K562 (cell line): ENCODE measurements at places on chromosomes 12 and 14.

DNA sequence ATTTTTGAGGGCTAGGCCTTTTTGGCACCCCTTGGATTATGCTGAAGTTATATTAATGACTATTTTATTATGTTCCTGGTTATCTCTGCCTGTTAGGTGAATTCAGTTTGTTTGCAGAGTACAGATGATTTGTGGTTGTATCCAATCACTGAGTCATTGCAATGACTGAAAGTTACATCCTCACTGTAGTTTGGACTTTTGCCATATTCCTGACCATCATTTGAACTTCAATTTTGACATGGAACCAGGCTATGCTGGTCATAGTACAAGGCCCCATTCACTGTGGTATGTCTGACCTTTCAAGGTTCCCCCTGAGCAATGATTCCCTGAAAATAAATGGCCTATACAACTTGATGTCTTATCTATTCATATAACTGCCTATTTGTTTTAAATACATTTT is 621.0 kb downstream of the CCER1 start:
- DNase-seq, result no peak

DNA sequence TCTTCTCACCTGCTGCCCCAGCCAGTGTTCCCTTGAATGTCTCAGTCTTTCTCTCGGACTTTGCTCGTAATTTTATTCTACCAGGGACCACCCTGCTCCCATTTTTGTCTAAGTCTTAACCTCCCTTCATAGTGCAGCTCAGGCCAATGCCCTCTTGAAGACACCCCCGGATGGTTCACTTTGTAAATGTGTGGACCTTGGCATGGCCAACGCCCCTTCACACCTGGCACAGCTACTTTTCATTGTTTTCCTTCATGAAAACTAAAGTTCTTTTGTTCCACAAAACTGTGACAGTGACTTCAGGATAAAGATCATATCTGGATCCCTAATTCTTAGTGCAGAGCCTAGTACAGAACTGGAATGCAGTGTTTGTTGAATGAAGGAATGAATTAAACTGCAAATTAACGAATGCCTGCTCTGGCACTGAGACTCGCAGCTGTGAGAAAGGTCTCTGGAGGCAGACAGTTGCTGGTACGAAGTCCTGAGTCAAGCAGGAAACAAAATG is 3.5 kb upstream of the RNASE4 start:
- DNase-seq, result no peak

GRCh38 chr14:79734151-79734550 is 477.2 kb downstream of the DIO2 start:
- no peak for DNase-seq

DNA sequence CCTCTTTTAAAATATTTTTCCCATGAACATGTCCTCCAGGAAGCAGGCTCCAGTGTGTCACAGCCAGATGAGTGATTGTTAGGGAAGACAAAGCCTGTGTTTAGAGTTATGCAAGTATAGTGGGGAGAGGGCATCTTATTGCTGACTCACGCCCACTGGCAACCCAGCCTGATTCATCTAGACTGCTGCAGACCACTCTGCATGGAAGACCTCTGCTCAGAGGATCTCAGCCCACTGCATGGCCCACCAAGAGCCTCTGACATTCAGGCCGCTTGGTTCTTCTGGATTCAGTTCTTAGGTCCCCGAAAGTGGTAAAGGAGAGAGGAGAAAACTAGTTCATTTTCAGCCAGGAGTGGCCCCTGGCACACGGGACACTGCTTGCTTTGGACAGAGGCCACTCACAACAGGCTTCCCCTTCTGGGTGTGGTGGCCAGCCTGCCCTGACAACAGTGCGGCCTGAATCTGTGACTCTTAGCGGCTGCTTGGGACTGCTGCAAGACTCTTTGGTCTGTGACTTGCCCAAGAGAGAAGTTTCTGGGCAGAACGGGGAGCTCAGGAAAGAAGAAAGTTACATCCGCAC is 266.3 kb downstream of the ZFP36L1 start:
- no peak for DNase-seq

DNA sequence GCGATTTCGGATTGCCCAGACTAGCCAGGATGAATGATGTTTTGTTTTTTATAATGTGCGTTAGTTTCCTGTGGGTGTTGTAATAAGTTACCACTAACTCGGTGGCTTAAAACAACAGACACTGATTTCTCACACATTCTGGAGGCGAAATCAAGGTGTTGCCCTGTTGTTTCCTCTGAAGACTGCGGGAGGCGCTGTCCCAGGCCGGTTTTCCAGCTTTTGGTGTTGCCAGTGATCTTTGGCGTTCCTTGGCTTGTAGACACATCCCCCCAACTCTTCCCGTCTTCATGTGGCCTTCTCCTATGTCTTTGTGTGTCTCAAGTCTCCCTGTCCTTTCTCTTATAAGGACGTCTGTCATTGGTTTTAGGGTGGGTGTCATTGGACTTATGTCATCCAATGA is 267.7 kb downstream of the AACS start:
- DNase-seq, result no peak

- DNase-seq, result no peak
Observed at GRCh38 chr14:77063571-77064171, 34.4 kb upstream of the CIPC start.

- no peak for DNase-seq
Observed at GRCh38 chr12:97778111-97778510, 315.5 kb downstream of the RMST start.

DNA sequence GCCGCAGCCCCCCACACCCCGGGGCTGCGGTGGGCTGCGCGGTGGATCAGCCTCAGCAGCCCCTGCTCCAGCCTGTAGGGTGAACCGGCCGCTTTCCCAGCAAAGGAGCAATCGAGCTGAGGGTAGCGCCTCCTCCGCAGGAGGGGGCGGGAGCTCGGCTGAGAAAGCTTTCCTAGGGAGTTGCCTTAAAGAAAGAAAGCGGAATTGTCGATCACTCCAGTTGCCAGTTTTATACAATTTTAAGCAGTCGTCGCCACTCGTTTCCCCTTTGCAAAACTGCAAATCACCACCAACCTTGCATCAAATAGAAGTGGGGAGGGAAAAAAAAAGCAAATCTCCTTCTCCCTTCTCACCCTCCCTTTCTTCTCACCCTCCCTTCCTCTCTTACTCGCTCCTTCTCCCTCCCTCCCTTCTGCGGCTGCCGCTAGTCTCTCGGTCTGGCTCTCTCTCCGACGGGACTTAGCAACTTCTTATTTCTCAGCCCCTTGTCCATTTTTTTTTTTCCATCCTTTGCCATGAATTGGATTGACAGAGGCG is at the start of gene PDE3A:
Gene PDE3A (plus strand): TSS at position 424 of the 537 bp plus-strand sequence. CDS start 748 bp downstream, outside the sequence.
- DNase-seq, result no peak

DNA sequence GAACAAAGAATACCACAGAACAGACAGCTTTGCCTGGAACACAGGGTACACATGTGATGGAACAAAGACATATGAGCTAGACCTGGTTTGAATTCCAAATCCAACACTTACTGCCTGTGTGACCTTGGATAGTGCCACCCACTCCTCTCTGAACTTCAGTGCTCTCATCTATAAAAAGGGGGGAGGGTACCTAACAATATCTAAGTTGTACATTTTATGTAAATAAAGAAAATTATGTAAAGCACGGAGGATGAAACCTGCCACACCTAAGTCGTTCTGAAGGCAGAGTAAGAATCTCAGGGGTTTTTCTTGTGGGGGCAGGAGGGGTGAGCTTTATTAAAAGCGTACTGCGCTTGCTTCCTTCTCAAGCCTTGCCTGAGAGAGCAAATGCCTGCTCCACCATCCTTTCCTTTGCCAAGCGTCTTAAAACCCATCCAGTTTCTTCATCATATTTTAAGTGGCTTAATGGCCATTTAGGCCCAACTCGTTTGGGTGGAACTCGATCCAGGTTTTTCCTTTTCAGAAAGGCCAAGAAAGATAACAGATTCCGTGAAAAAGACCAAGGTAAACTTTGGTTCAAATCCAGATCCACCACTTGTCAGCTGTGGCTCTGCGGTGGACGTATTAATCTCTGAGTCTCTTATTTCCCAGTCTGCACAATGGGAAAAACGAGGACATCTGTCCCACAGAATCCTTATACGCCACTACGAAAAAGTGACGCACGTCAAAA is 946 bp downstream of the DDX24 start:
- no peak for DNase-seq

DNA sequence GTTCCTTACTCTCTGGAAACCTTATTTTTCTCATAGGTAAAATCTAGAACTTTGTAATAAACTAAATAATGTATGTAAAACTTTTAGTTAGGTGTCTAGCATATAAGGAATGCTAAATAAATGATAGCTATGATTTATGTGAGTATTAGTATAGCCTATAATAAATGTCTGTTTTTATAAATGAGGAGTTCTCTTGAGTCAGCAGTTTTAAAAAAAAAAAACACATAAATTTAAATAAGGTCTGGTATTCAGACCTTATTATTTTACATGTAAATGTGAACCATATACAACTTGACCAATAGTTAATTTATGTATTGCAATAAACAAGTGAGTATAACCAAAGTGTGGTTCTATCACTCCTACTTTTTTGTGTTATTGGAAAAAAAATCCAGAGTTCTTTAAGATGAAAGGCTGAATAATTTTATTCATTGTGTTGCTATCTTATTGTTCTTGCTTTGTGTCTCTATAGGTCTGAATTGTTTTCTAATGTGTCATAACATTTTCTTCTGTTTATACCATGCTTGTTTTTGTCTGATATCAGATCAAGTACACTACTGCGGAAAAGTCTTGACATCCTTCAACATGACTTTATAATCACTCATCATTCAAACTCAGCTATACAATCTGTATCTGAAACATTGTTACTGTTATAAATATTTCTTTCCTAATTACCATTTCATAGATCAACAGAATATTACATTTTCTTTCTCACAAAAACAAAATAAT is 115.7 kb downstream of the RASSF9 start:
- DNase-seq, result no peak

GRCh38 chr14:92897922-92898565 is 24.9 kb upstream of the CHGA start:
- no peak for DNase-seq

DNA sequence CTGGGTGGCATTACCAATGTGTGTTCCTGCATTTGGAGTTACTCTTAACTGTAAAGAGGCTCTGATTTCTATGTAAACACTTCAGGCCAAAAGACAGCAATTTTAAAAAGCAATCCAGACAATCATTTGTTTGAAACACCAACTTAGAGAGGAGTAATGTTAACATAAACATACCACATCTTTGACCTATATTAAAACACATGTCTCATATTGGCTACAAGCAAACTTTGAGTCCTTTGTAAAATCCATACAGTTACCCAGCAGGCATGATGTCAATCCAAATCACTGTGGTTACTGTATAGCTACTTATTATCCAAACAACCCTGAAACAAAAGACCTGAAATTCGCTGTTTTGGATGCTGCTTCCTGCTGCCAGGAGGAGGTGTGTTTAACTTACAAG is 7.5 kb upstream of the G2E3 start:
- no peak for DNase-seq

DNA sequence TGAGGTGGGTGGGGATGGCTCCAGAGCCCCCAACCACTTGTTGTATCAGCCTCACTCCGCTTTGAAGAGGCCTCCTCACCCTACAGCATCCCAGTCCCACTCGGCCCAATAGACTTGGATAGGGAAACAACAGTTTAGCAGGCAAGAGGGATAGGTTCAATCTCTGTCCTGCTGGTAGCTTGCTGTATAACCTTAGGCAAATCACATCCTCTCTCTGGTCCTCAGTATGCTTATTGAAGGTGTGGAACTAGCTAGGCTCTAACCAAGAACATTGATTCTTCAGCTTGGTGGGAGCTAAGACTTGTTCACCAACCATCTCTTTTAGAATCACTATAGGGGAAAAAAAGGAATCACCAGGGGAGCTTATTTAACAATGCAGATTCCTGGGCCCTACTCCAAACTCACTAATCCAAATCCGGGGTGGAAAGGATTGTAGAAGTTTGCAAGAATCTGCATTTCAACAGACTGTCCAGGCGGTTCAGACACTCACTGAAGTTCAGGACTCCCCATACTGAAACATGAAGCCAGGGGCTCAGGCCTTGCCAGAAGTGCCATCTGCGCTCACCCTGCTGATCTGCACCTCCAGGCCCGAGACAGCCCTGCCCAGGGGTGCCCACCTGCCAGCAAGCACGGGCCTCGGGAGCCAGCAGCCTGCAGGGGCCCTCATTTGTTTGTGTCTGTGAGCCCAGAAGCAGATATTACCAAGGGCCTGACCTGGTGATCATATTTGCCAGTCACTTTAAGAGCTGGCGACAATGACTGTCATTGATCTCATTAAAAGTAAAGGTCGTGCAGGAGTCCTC is 113.0 kb downstream of the ADCK1 start:
- DNase-seq, result no peak

- DNase-seq, result peak; percentile 72
Observed at GRCh38 chr12:109393437-109394345, 46.0 kb downstream of the MYO1H start.

DNA sequence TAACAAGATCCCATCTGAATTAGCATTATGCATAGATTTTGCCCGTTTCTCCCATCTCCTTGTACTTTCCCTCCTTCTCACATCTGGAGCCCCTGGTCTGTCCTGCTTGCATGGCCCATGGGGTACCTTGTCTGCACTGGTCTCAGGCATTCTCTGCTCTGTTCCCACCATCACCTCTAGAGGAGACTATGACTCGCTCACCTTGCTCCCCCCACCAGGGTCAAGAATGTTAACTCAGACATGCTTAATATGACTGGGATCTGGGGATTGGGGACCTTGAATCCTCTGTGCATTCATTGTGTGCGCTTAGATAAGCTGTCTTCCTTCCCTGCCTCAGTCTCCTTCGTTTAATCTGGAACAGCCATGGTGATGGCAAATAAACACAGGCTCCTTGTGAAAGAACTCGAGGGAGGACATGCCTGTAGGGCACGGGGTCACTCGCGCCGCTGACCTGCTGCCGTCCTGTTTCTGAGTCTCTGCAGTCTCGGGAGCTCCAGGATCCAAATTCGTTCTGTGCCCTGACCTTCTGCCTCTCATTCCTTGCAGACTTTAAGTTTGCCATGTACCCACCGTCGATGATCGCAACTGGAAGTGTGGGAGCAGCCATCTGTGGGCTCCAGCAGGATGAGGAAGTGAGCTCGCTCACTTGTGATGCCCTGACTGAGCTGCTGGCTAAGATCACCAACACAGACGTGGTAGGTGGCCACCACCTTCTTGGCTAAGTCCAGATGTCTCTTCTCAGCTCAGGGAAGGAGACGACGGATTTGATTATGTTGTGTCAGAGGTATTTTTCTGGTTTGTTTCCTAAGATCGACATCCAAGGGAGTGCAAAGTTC is 15.0 kb downstream of the CCND2 start:
- DNase-seq, result no peak
